Activated CD4-positive, alpha-beta T cell treated with anti-CD3 and anti-CD28 coated beads for 36 hours (primary cell): ENCODE measurements at places on chromosomes 3 and 15. TPM values are rescaled to one million over a fixed set of nuclear protein-coding genes. Genes with fewer than 3 reads are reported as not detected.

DNA sequence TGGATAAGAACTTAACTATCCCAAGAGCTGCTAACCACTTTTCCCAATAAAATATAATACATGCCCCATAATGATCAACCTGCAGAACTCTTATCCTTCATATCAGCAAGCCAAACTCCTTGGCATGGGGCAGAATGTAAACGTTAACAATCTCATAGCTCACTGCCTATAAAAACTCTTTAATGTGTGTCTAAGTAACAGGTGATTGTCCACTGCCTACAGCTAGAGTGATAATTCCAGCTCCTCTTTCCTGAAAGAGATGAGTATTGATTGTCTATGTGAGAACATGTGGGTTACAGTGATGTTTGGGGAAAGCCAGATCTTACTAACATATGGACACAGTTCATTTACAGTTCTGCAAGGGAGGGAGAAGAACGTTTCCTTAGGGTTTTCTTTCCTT, 11.3 kb upstream of the GLCE start:
- H3K27me3 ChIP-seq, result peaks cover 40% of the 10 kb centered on the region
- no peak overlapping the region for H3K27ac ChIP-seq
- no peaks in the 10 kb centered on the region for H3K36me3 ChIP-seq
- H3K4me3 ChIP-seq, result no peak overlapping the region

The ISLR gene
- not detected for total RNA-seq

The TGM5 gene
- not detected for total RNA-seq

DNA sequence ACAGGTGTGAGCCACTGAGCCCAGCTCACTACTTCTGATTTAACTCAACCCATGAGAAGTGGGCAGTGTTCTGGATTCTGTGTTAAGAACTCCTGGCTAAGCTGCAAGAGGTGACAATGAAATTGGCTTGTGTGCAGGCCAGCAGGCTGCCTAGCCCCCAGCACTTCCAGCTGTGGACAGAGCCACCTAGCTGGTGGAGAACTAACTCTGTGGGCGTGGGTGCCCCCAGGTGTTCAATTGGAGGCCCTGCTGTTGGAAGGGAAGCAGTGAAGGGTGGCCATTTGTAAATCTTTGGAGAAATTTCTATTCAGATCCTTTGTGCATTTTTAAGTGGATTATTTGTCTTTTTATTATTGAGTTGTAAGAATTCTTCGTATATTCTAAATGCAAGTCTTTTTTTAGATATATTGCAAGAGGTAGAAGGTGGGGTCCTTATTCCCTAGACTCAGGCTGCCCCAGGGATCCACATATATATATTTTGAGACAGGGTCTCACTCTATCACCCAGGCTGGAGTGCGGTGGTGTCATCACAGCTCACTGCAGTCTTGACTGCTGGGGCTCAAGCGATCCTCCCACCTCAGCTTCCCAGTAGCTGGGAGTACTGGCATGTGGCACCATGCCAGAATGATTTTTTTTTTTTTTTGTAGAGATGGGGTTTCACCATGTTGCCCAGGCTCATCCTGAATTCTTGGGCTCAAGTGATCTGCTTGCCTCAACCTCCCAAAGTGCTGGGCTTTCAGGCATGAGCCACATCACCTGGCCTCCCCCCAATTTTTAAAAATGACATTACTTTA, 7.2 kb upstream of the SCAMP5 start:
- H3K4me1 ChIP-seq, result peaks cover 16% of the 10 kb centered on the region
- H3K36me3 ChIP-seq, result no peaks in the 10 kb centered on the region
- peaks cover 13% of the 10 kb centered on the region for H3K27me3 ChIP-seq
- H3K4me3 ChIP-seq, result no peak overlapping the region
- H3K27ac ChIP-seq, result no peak overlapping the region

GRCh38 chr3:181859518-181859917, 147.8 kb downstream of the SOX2 start:
- no peaks in the 10 kb centered on the region for H3K36me3 ChIP-seq
- DNase-seq, result no peak
- H3K4me3 ChIP-seq, result no peak overlapping the region
- H3K27ac ChIP-seq, result no peak overlapping the region

- H3K4me3 ChIP-seq, result no peak overlapping the region
- no peaks in the 10 kb centered on the region for H3K4me1 ChIP-seq
Measured at GRCh38 chr3:94024385-94024784, 4.0 kb downstream of the STX19 start.
